ENCODE measurements at places on chromosomes 3 and 15.

GRCh38 chr3:15899388-15899787 lies 101.6 kb upstream of the ANKRD28 start:
- DNase-seq: no peak

- DNase-seq: no peak
Observed at GRCh38 chr3:4908433-4909156, 70.6 kb upstream of the BHLHE40 start.

- no peak for DNase-seq
Observed at GRCh38 chr3:156693166-156693565, 18.8 kb downstream of the TIPARP start.

DNA sequence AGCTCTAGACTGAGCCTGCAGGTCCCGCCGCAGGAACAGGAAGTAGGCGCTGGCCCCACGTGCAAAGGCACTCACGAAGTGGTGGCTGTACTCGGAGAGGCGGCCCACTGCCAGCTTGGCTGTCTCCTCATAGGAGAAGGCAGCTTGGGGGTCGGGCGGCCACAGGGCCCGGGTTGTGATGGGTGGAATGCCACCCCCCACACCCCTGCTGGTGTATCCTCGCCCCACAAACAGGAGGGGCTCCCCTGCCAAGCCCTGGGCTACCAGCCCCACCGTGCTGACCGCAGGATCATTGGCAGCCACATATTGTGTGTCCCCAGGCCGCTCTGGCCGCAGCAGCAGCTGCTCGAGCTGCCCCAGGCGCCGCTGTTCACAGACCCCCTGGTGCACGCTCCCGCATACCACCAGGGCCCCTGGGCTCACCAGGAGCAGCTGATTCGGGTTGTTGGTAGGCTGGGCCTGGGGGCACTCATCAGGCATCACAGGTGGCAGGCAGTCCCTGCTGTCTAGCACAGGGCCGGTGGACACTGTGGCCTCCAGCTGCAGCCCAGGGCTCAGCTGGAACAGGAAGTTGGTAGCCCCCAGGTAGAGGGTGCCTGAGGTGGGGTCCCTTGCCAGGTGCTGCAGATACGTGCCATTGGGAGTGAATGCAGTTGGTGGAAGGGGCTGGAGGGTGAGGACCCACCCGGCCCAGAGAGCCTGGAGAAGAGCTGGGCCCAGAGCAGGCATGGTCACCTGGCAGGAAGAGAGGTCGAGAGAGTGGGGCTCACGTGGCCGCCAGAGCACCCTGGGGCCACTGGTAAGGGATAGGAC lies 5.8 kb downstream of the PLXNB1 start:
- no peak for DNase-seq
